ENCODE measurements at places on chromosomes 7 and 10.

- DNase-seq, result peak; percentile 16
These were observed 25.2 kb downstream of the ZNF775 start for GRCh38 chr7:150404172-150404804.

GRCh38 chr7:117791877-117792780 is 81.1 kb downstream of the CTTNBP2 start:
- DNase-seq, result no peak

- DNase-seq, result no peak
These were observed 95.7 kb downstream of the SLIT1 start for GRCh38 chr10:97090035-97090434.

GRCh38 chr7:69656890-69657289 is 58.6 kb downstream of the AUTS2 start:
- DNase-seq, result no peak

DNA sequence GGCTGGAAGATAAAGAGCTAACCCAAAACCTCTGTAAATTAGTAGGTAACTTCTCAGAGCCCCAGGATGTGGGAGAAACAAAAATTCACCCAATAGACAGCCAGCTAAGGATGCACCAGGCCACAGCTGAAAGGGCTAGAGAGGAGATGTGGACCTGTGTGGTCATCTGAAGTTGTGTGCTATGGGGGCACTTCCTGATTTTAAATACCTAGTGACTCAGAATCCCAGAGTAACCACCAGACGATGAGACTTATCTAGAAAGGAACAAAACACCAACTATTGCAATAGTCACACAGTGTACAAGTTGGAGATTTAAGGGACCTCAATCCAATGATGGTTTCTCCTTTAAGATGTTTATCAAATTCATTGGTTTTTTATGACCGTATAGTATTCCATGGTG is 408.3 kb upstream of the ANKRD30A start:
- no peak for DNase-seq

- DNase-seq, result no peak
These were observed 233.7 kb downstream of the PTEN start for GRCh38 chr10:88097092-88097516.

DNA sequence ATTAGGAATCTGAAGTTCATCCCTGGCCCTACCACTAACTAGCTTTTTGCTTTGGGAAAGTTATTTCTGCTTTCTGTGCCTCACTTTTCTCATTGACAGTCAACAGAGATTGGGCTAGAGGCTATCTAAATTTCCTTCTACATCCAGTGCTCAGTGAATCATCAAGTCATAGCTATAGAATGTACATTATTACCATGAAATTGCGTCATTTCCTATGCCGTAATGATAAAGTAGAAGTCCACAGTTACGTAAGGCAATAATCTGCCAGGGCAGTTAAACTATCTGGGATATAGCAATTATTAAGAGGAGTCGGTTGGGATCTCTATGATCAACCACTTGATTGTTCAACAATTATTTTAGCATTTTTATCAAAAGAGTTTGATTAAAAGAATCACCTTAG is 64.4 kb downstream of the ITGB8 start:
- DNase-seq, result no peak

GRCh38 chr7:101783381-101784181 is 33.8 kb upstream of the CUX1 start:
- no peak for DNase-seq

DNA sequence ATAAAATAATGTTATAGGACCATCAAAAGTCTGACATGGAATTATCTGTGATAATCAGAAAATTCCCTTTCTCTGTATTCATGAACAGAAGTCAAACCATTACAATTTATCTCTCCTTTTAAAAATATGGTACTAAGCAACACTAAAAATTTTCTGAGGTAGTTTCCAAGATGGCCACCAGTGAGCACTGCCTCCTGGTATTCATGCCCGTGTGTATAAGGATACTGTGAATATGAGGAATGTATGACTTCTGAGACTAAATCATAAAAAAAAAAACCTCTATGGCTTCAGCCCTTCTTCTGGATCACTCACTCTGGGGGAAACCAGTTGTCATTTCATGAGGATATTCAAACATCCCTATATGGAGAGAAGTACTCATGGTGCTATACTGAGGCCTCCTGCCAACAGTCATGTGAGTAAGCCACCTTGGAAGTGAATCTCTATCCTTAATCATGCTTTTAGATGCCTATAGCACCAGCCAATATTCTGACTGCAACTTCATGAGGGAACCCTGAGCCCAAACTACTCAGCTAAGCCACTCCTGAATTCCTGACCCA is 41.1 kb downstream of the SIRT1 start:
- DNase-seq, result no peak

DNA sequence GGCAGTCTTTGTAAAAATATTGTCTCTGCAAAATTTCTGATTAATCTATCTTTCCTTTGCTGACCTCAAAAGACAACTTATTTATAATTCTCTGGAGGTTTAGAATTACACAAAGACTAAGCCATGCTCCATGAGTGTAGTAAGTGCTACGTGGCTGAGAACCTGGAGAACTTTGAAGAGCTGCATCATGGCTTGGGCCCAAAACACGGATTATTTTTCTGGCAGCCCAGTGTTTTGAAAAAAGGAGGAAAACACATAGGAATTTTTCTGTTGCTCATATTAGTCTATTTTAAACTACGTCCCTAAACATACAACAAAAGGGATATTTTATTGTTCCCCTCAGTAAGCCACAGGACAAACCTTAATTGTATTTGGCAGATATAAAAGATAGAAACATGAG is 360.7 kb upstream of the MYO3A start:
- no peak for DNase-seq

DNA sequence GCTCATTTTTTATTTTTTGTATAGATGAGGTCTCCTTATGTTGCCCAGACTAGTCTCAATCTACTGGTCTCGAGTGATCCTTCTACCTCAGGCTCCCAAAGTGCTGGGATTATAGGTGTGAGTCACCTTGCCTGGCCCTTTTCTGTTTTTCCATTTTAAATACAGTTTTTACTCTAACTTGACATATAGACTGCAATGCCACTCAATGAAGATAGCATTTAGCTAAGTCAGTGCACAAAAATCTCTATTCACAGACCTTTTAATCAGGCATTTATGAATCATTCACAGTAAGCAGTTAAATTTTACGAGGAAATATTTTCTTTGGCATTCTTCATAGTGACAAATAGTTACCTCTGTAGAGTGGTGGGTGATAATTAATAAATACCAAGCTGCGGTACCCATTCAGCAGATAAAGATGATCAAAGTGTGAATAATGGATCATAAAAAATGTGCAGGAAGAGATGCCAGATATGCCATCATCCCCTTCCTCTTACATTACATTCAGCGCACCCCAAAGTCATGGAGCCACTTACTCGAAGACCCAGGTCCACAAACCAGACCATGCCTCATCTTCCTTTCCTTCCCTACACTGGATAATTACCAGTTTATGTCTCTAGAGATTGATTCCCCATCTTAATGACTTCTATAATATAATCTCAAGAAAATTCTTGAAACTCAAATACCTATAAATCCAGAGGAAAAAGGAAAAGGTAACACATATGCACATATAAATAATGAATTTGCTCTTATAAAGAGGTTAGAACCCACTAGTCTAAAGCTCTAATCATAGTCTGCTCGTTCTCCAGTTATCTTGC is 56.0 kb downstream of the UBE2H start:
- DNase-seq, result no peak

DNA sequence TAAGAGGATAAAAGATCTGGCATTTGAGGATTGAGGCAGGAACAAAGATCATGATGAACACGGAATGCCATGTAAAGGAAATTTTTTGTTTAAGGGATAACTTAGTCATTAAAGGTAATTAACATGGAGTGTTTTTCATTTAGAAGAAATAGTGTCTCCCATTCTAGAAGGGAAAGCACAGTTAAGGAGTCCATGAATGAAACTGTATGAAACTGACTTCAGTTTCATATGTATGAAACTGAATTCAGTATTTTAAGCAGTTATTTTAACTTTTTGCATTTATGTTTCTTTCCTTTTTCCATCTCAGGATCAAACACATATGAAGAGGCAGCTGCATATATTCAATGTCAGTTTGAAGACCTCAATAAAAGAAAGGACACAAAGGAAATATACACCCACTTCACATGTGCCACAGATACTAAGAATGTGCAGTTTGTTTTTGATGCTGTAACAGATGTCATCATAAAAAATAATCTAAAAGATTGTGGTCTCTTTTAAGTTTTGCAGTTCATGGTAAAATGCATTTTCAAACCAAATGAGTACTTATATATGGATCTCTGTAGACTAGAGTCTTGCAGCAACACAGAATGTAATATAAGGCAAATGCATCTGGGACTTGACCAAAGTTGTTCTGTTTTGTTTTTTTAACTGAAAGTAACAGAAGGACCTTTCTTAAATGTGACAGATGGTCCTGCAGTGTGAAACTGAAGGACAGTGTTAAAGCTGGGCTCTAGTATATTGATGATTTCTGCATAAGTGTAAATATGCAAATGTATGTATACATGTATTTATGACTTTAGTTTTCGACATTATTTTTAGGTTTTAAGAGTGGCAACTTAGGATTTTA is 82.6 kb downstream of the GNAI1 start:
- no peak for DNase-seq

DNA sequence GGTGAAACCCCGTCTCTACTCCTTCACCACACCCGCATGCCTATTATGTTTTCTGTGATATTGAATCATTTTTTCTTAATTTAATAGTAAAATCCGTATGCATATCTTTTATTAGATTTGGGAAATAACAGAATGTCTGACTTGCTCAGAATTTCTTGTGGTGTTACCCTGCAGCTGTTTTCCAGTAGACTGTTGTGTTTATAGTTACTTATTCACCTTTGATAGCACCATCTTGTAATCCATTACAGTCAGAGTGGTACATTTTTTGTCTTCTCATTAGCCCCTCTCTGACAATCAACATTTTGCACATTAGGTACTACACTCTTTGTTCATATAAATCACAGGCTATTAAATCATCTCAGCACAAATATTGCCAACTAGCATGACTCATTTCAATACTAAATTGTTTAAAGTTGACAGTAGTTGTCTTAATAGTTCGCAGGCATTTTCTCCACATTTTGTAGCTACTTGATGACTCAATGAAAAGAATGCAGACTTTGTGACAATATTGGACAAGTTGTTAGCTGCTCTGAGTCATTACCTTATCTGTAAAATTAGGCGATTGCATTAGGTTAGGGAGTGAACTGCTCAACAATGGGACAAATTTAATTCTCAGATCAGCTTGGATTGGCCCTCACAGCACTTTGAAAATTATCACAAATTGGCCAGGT is 17.8 kb upstream of the SLC16A12 start:
- DNase-seq, result no peak

DNA sequence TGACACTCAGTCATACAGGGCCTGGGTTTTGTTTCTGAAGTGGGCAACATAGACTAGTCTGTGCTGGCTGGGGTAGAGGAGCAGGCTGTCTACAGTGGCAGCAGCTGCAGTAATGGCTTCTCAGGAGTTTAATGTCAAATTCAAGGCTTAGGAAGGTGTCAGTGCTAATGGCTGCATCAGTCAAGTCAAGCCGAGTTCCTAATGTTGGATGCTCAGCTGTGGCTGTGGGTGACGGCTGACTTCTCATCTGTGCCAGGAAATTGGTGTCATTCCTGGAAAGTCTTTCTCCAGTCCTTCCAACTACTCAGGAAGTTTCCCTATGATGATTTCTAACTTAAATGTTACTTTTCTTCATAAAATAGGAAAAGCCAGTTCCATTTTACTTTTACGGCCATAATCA is 468.1 kb upstream of the IGFBP3 start:
- DNase-seq, result no peak

DNA sequence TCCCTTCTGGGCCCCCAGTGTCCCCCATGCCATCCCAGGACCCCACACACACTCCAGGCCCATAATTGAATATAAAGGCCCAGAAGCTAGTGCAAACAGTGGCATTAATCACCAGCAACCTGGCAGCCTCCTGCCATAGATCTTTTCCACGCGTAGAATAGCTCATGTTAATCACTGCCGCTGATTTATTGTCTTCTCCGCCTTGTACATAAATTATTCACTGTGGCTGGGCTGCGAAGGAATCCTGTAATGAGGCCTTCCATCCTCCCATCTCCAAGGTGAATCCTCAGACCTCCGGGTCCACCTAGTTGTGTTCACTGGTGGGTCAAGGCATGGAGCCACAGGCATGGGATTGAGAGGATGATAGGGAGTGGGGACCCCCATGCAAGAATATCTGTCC is 33.2 kb downstream of the KAZALD1 start:
- DNase-seq, result no peak

DNA sequence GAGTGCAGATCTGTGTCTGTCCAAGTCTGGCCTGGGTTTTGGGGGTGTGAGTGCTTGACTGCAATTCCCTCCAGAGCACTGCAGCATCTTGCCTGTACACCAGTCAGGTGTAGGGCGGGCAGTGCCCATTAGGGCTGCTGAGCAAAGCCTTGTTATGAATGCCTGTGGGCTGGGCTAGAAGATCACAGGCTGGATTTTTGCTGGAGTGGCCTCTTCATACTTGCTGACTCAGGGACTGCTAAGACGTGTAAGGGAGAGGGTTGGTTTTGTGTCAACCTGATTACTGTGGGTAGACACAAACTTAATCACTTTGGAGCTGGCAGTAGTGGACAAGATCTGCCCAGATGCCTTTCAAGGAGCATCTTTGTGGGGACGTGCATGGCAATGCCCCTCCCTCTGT is 29.6 kb downstream of the DMBT1 start:
- DNase-seq, result no peak

DNA sequence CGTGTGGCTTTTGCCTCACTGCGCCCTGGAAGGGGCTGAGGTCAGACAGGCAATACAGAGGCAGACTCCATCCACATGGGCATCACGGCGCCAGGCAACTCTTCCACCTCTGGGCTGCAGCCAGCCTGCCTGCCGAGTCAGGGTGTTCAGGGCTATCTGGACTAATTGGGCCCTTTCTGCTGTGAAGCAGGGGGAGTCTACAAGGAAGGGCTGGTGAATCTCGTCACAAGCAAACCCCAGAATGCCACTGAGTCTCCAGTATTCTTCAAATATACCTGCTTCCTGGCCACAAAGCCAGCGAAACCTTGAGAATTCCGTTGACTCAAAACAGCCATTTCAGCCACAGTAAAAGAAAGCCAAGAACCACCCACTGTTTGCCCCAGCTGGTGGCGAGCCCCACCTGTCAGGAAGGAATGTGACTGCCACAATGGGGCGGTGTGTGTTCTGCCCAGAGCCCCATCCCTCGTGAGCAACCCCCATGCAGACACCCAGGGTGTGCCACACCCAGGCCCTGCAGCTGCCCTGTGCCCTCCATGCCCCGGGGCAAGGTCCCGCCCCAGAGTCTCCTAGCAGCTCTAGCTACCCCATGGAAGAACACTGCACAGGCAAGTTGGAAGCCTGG is 117.3 kb downstream of the FAM53B start:
- peak; percentile 55 for DNase-seq

- DNase-seq, result no peak
These were observed 1211.2 kb upstream of the SORCS1 start for GRCh38 chr10:108375691-108376090.

- DNase-seq, result no peak
These were observed 60.3 kb upstream of the FOXP2 start for GRCh38 chr7:114354306-114354705.

DNA sequence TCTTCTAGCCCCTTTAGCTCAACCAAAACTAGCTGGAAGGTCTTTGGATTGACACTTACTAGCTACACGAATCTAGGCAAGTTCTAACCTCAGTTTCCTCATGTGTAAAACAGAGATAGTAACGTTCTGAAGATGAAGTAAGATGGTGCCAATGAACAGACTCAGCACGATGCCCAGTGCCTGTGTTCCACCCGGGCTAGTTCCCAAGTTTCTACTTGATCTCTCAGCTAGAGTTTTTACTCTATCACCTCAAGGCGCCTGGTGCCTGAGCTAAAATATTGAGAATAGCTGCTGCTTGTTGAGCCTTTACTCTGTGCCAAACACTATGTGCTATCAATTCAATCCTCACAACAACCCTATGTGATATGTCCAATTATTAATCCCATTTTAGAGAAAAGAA is 1.4 kb upstream of the PPP1R3C start:
- no peak for DNase-seq

All from stimulated activated CD4-positive, alpha-beta T cell treated with anti-CD3 and anti-CD28 coated beads, Interleukin-4, amount 100 ng/mL, for 24 hours (primary cell).